Activated CD8-positive, alpha-beta T cell treated with anti-CD3 and anti-CD28 coated beads, Interleukin-2, amount 10 ng/mL, durations not matched to agents 7 days and 5 days (primary cell): ENCODE measurements at places on chromosomes 5 and 9.

DNA sequence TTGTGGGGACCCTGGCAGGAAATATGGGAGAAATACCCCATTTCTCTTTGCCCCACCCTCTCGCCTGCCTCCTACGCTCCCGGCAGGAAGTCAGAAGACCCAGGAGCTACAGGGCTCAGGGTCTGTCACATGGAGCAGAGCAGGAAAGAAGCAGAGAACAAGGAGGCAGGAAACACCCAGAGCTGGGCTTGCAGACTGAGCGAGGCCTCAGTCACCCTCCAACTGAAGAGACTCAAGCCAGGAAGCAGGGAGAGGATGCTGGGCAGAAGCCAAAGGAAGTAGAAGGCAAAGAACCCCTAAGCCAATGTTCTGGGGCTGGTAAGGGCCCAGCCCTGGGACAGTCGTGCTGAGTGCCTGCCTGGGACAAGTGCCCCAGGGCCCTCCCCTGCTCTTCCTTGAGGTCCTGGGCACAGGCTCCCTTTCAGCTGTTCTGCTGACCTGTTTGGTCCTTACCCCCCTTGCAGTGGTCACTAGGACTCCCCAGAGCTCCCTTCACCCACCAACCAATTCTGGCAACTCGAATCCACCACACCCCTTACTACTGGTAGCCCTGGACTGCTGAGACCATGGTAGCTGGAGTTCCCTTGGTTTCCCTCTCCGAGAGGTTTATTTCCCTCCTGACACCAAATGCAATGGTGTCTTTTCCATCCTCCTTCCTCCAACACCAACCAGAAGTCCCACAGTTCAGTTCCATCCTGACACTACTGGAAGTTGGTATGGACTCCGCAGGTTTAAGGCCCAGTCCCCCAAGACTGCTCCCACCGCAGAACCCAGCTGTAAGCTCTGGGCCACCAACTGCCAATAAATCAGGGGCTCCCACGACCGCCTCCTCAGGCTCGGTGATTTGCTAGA is 157.5 kb downstream of the COL23A1 start:
- DNase-seq = no peak

- no peak for DNase-seq
Observed at GRCh38 chr5:1552521-1553255, 28.9 kb upstream of the LPCAT1 start.

DNA sequence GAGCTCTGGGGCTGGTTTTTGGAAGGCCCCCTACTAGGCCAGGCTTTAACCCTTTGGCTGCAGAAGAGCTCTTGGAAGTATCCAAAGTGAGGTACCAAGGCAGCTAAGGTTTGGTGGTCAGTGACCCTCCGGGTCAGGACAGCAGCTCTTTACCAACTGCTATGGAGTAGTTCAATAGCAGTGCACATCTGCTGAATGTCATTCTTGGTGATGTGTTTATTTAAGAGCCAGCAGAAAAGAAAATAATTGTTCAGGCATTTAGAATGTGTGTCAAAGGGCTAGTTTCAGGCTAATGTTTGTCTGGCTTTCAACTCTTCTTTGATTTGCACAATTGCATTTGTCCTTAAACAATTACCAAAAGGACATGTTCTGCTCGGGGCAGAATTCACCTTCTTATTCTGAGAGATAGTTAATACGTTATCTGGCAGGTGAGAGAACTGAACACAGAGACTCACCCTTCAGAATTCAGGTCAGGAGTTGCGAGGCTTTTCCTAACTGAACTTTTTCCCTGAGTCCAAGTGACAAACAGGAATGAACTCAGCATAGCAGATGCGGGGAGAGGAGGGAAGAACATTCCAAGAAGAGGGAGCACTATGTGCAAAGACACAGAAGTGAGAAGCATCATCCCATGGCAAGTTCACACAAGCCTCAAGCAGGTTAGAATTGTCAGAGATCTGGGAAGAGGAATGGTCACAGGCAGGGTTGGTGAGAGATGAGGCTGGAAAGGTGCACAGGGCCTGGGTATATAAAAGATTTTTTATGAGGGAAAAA is 556.7 kb upstream of the TLE4 start:
- DNase-seq = no peak

GRCh38 chr5:10162468-10162867 is 87.2 kb downstream of the ATPSCKMT start:
- no peak for DNase-seq

- DNase-seq = no peak
Observed at GRCh38 chr9:72044095-72044494, 16.3 kb downstream of the C9orf57 start.

DNA sequence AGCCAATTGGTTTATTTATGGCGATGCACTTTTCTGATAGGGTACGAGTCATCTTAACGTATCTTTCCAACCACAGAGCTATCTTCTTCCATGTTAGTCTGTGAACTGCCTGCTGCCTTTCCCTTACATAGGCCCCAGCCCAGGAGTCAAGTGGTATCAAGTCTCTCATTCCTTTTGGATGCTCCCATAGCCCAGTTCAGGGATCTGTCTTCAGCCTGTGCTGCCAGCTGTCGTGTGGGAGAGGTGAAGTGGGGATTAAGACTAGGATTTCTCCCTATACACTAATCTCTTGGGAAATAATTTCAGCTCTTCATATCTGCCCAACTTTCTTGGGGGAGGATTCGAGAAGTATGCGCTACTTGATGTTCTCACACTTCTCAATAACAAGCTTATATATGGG is 475.7 kb downstream of the EBF1 start:
- no peak for DNase-seq

DNA sequence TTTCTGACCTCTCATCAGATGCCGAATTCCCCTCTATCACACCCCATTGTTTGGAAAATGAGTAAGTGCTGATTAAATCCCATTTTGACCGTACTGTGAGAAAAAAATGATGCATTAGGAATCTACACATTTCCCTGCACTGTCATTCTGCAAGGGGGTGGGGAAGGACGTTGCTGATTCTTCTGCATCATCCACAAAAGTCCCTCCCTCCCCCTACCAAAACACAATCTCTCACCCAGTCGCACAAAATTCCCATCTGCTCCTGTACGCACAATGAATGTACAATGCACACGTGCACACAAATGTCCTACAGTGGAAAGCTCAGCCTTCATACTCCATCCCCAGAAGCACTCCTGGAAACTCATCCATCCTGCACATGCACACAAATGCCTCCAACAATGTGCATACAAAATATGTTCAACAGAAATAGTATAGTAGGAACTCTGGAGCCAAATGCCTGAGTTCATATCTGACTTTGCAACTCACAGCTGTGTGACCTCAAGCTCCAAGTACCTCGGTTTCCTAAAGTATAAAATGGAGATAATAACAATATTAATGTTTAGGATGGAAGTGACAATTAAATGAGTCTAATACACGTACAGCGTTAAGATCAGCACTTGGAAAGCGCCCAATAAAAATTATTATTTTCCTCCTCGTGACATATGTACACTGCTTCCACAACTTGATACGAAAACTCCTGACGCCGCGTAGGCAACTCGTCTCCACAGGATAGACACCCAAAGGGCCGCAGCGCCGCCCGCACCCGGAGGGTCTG is 809 bp downstream of the TNIP1 start:
- DNase-seq = no peak

DNA sequence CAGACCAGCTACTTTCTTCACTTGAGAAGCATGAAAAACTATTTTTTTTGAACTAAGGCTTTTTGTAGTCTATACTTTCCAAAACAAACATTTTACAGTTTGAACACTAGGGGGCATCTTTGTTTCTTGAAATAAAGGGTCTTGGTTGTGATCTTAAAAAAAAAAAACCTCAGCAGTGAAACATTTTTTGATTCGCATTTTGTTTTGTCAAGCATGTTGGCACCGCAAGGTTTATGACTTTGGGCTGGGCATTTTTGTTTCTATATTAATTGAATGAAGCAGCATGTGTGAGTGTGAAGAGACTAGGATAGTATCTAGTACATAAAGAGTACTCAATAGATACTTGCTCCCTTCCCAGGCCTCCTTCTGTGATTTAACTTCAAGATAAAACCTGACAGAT is 31.6 kb upstream of the ACOT12 start:
- no peak for DNase-seq
